ENCODE measurements at places on chromosomes 7 and 10.

- no peak for DNase-seq
Measured at GRCh38 chr10:10956681-10957542, 60.8 kb upstream of the CELF2 start.

GRCh38 chr10:69874449-69874848, 72.7 kb downstream of the COL13A1 start:
- DNase-seq: peak; percentile 81

GRCh38 chr10:35427543-35427942, 91.2 kb downstream of the CCNY start:
- no peak for DNase-seq

- no peak for DNase-seq
Measured at GRCh38 chr10:86653379-86653778, 968 bp upstream of the OPN4 start.
